D341Med (cell line): ENCODE measurements at places on chromosomes 5 and 9.

DNA sequence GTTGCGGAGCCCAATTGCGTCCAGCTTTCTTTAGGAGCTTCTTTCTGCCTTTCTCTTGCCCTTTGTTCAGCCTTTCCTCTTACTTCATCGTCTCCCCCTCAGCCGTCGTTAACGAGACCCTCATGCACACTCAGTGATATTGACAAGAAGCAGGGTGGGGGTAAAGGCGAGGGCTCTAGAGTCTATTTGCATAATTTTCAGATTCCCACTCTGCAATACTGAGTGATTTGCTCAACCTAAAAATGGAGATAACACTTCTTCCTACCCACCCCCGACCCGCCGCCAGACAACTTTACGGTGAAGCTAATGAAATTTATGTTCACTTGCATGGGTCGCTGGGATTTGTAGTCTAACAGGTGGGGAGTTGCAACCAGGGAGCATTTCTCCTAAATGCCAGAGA lies 1.3 kb upstream of the TBC1D2 start:
- DNase-seq, result no peak

- DNase-seq, result peak; percentile 5
Observed at GRCh38 chr9:134068744-134069479, 1.1 kb upstream of the BRD3 start.

GRCh38 chr5:174271316-174271715 lies 225.8 kb downstream of the NSG2 start:
- DNase-seq, result no peak

DNA sequence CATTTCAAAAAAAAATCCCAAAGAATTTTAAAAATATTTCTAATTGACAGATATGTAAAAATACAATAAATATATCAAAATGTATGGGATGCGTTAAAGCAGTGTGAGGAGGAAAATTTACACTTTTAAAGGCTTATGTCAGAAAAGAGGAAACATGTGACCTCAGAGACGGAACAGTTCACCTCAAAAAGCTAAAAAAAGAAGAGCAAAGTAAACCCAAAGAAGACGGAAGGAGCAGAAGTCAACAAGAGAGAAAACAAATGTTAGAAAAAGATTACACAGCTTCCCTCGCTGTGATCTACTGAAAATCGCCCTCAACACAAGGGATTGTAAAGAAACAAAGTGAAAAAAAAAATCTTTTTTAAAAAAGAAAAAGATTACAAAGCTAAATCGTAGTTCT lies 186.9 kb downstream of the AUH start:
- DNase-seq, result no peak

GRCh38 chr5:170745481-170746071 lies 37.9 kb upstream of the GABRP start:
- DNase-seq, result no peak

DNA sequence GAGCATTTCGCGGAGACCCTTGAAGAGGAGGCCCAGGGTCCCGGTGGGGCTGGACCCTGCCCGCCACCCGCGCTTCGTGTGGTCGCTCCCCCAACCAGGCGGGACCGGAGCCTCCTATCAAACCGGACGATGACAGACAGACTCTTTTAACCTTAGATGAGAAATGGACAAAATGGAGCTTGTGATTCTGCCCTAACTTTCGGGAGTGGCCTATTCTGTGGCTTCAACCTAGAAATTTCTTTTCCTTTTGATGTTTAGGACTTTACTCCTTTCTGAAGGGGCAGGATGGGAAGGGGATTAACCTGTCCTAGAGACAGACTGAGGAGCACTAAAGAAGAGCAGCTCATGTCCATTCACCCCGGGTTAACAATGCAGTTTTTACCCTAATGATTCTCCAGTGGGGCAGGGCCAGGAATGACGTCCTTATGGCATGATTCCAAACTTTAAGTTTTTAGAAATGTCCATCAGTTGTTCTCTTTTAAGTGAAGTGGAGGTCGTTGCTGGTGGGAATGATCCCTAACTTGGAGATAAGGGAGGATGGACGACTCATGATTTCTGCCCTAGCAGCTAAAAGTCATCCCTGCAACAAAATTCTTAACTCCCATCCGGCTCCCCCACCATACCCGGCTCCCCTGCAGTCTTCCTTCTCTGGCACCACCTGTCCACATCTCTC lies 1.0 kb downstream of the NIPSNAP3A start:
- DNase-seq, result peak; percentile 26

GRCh38 chr9:113991714-113992113 lies 86.4 kb downstream of the AMBP start:
- DNase-seq, result no peak

- no peak for DNase-seq
Observed at GRCh38 chr5:73280821-73281746, 108.1 kb downstream of the TMEM174 start.

DNA sequence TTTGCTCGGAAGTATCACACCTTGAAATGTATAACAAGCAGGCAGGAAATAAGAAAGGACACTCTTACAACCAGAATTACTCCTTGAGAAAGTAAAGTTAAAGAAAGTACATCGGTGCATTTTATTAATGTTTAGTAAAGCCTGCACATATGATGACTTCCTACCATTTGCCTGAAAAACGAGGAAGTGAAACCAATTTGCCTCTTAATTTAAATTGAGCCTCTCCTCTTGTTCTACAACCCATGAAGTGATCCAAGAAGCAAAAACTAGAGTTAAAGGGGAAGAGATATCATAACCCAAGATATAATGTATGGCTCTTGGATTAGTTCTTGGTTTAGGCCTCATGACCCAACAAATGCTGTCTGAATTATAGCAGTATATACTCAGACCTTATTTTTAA lies 95.6 kb downstream of the GNAQ start:
- no peak for DNase-seq

DNA sequence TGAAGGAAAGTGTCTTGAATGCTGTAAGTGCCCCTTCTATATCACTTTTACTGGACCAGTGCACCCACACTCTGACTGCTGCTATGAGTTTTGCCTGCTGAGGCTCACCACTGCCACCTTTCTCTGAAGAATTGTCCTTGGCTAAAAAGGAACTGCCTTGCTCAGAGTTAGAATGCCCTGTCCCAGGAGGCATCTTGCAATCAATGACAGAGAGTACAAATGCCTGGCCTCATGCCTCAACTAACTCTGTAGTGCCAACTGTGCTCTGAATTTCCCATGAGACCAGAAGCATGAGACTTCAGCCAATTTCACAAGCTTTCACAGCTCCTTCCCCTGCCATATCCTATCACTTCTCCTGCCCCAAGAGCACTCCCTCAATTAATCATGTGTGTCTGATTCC lies 569.7 kb downstream of the ZNF608 start:
- DNase-seq, result no peak

- no peak for DNase-seq
Observed at GRCh38 chr5:78677777-78678668, 29.5 kb upstream of the LHFPL2 start.

DNA sequence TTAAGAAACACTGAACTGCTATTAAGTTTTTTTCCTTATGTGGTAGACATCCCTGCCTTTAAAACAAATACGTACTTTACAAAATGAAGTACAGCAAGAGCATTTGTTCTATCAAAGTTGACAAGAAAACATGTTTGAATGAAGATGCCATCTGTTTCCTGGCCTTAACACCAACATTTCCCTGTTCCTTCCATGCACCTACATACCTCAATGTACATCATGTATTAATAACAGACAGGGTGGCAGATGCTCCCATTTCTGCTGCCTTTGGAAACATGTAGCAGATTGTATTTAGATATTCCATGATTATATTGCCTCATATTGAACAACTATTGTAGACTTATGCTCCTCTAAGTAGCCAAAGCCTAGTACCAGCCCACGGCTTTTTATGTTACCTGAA lies 104.4 kb downstream of the PJA2 start:
- no peak for DNase-seq

DNA sequence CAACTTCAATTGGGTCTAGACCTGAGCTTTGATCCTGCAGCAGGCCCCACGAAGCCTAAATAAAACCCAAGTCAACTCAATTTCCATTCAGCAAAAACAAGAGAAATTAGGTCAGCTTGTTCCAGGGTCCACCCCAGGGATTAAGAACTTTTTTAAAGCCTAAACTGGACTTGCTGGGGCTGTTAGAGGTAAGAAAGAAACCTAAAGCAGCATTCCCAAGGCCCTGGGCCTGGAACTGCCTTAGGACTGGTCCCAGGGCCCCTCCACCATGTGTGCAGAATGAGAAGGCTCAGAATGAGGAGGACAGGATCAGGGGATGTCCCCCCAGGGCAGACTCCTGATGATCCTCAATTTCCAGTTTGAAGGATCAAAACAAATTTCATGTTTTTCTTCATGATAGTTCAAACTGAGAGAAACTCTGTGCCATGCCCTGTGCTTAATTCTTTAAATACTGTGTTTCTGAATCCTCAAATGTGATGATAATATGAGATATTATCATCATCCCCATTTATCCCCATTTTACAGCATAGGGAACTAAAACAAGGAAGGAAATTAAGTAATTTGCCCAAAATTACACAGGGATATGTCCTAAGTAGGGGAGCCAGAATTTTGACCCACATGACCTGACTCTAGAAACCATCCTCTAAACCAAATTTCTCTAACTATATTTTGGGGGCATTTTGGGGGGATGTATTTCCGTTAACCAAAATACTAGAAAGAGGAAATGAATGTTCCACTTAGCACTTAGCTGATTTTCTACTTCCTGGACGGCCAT lies 64.5 kb downstream of the DENND1A start:
- no peak for DNase-seq

DNA sequence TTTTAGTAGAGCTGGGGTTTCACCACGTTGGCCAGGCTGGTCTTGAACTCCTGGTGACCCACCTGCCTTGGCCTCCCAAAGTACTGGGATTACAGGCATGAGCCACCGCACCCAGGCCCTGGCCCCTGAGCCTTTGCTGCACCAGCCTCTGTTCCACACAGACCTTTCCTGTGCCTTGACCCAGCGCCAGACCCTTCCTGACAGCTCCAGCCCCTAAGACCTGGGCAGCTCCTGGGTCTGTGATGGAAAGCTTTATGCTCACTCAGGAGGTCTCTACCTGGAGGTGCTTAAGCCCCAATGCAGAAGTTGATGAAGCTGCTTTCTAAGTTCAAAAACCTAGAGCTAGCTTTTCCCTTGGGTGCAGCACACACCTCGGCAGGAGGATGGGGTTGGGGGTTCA lies 58.8 kb upstream of the NEK6 start:
- DNase-seq, result no peak

DNA sequence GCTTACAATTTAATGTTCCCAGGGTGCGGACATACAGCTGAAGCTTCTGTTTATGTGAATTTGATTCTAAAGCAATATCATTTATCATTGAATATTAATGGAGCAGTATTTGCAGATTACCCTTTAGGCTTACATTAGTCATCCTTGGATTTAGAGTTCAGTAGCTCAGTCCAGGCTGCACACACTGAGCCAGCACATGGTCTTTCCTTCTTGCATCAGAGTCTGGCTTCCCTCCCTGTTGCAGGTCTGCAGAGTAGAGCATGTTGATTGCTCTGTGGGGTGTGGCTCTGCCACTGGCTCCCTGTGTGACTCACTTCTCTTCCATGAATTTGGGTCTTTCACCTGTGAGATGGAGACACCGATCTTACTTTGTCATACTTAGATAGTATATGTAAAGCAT lies 36.8 kb downstream of the NSG2 start:
- no peak for DNase-seq

- DNase-seq, result no peak
Observed at GRCh38 chr9:12224449-12224848, 468.7 kb upstream of the TYRP1 start.

DNA sequence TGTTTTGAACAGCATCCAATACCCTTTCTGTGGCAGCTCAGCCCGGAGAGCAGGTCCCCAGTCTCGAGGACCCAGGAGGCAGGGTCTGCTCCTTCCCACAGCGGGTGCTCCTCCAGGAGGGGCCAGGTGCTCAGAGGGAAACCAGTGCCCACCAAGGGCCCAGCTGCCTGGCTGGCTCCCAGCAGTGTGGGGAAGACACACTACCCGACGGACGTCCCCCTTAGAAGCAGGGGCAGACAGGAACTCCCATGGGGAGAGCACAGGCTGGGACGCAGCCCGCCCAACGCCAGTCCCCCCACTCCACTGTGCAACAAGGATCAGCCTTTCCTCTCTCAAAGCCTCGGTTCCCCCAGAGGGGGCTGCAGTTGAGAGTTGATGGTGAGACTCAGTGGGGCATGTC lies 57.6 kb downstream of the ADAMTS2 start:
- no peak for DNase-seq

DNA sequence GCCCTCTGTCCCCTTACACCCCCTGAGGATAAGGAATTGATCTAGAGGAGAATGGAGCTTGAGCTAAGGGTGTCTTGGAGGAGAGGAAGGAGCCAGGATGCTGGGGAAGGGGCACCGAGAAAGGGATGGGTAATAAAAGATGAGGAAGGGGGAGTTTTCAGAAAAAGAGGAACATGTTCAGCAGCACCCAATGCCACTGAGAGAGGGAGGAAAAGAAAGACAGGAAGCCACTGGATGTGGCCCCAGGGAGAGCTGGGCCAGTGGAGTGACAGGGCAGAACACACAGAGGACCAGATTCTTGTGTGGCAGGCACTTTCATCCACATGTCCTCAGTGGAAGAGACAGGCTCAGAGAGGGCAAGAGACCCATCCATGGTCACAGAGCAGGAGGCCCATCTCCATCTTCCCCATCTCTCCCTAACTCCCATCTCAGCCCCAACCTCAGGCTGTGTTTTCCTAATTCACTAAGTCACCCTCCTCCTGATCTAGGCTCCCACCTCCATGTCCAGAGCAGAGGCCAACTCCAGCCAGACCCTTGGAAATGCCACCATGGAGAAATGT lies 7.2 kb downstream of the PFN3 start:
- DNase-seq, result no peak

GRCh38 chr5:72586788-72587530 lies 79.7 kb upstream of the ZNF366 start:
- no peak for DNase-seq
